ENCODE measurements at places on chromosomes 16 and 17.

DNA sequence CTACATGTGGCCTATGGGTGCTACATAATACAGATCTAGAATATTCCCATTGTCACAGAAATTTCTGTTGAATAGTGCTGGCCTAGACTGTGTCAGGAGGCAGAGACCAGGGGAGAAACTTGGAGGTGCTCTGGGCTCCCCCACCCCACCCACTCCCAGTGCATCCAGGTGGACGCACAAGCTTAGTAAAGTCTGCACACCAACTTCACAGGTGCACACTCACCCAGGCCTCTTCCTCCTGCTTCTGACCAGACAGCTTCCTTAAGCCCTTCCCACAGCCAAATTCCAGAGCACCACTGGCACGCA lies 7.6 kb upstream of the CNP start:
- no peak for DNase-seq

GRCh38 chr17:65183736-65184135 lies 46.6 kb downstream of the RGS9 start:
- DNase-seq, result no peak

- DNase-seq, result no peak
Observed at GRCh38 chr16:11306997-11307638, 26.0 kb upstream of the PRM1 start.

- no peak for DNase-seq
Observed at GRCh38 chr17:17896746-17897145, 60.0 kb upstream of the SREBF1 start.

DNA sequence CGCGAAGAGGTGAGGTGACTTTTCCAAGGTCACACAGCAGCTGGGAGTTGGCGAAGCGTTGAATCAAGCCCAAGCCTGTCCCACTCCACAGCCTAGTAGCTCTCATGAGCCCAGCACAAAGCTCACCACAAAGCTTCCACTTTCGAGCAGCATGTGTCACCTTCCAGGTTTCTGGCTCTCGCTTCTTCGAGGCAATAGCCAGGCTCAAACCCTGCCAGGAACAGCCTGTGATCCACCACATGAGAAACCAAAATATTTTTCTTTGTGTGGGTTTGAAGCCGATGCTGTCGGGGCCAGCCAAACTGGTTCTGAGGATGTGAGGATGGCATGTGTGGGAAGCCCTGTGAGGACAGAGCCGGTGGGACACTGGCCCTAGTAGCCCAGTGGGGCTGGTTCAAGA lies 68.1 kb downstream of the COG7 start:
- no peak for DNase-seq

DNA sequence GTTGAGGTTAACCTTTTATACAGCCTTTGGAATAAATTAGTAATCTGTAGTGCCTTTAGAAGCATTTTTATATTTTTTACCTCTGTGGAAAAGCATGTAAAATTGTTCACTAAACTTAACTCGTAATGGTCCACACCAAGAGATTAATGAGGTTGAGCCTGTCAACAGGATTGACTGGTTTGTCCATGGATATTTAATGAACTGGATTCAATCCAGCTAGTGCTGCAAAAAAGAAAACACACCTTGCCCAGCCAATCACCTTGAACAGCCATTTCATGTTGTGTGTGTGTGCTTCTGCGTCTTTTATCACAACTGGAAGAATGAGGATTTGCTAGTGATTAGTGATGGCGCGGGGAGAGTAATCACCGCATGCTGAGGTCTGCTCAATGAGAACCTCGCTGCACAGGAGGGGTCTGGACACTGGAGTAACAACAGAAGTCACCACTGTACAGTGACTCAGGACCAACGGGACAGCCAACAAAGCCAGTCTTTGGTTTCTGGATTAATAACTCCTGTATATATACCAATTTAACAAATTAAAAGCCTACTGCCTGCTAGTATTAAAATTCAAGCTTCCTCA lies 33.7 kb downstream of the LITAFD start:
- no peak for DNase-seq

GRCh38 chr17:77785312-77785905 lies 173.1 kb upstream of the TNRC6C start:
- DNase-seq, result no peak

- DNase-seq, result no peak
Observed at GRCh38 chr17:32936186-32936893, 8.4 kb downstream of the TMEM98 start.

GRCh38 chr16:3349175-3349574 lies 6.5 kb upstream of the OR2C1 start:
- DNase-seq, result no peak

GRCh38 chr17:70709596-70709995 lies 540.3 kb downstream of the KCNJ2 start:
- peak; percentile 10 for DNase-seq

DNA sequence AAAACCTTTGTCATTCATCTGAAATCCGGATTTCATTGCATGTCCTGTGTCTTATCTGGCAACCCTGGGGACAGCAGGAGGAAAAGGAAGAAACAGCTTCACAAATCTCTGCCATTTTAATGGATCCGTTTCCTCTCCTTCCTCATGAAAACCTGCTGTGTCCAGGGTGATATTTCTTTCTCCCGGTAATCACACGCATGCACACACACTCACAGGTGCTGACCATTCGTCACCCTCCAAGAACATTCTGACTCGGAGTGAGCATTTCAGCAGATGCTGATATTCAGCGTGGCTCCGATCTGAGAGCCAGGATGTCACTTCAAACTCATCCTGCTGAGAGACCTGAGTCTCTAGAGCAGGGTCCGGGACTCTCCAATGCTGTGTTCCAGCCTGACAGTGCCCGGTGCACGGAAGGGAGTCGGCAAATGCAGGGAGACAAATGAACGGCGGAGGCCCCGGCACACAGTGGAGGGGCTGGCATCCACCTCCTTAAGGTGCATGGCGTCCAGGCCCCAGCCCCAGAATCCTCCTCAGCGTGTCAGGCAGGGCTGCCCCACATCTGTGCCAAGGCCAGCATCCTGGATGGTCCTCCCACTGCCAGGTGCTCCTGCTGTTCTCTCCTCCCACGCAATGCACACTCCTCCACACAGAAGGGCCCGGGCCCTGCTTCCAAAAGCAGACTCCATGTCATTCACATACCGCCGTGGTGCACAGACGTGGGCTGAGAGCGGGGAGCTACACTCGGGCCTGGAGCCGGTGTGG lies 70.7 kb downstream of the RBFOX3 start:
- no peak for DNase-seq

DNA sequence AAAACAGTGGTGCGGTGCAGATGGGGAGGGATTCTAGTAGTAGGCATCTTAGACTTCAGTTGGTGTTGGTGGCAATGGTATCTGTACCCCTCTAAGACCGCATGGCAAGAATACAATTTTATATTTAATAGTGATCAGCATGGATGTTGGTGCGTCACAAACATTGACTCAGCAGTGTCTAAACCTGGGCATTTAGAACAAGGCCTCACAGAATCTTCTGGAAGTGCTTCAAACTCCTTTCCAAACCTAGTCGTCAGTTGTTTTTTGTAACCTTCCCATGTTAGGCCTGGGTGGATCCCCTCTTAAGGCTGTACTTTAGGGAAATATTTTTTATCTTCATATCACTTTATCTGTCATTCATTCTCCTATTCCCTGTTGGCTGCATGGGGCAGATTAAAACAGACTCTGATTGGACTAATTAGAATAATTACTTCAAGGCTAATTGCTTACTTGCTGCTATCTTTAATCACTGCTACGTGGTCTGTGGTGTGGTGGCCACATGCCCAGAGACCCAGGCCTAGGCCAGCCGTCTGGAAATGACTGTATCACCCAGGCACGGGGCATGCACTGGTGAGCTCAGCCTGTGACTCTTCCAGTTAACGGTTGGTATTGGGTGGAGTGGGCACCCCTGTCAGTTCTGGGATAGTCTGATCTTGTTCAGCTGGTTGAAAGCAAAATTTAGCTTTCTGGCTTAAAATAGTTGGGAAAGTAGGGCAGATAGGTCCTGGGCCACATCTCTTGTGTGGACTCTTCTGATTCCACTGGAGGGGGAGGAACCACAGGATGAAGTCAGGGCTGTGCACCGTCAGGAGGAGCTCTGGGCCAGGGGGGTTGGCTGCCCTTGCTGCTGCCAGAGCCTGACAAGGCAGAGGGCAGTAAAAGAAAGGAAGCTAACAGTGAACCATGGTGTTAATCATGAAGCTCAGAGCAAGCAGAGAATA lies 4.5 kb downstream of the ALKBH5 start:
- no peak for DNase-seq

DNA sequence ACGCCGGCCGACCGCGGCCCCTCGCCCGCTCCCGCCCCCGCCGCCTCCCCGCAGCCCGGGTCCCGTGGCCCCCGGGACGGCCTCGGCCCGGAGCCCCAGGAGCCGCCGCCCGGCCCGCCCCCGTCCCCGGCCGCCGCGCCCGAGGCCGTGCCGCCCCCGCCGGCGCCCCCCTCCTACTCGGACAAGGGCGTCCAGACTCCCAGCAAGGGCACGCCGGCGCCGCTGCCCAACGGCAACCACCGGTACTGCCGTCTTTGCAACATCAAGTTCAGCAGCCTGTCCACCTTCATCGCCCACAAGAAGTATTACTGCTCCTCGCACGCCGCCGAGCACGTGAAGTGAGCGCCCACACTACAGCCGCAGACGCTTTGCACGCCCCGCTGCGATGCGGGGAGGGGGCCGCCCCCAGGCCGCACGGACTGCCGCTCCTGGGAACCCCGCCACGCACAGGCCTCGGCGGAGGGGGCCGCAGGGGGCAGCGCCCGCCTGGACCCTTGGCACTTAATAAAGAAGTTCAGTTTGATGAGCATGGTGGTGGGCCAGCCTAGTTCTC lies 35.5 kb upstream of the ZC3H18 start:
- DNase-seq, result no peak

- DNase-seq, result no peak
Observed at GRCh38 chr16:49338611-49339265, 34.9 kb upstream of the C16orf78 start.

GRCh38 chr17:7993972-7994589 lies 8.3 kb upstream of the GUCY2D start:
- DNase-seq, result no peak

DNA sequence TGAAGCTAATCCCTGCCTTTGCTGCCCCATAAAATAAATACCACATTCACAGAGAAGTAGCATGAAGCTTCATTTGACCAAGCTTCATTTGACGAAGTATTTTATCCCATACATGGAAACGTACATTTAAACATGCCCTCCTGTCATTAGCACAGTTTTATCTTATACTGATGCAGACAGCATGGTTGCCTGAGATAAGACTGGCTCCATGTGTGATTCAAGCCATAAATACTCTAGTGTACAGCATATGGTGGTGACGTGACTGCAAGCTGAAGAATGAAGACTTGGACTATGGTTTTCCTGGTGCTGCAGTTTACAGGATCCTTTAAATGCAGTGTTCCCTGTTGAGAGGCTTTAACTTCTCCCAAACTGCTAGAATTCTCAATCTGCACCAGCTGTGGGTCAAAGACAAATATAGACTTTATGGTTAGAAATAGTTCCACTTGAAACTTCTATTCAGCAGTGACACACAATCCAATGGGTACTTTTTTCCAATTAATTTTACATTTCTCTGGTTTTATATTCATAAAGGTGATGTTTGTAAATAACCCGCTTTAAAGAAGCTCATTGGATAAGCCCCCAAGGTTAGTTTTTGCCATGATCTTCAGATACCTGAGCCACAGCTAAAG lies 64.9 kb downstream of the CYB561 start:
- no peak for DNase-seq

DNA sequence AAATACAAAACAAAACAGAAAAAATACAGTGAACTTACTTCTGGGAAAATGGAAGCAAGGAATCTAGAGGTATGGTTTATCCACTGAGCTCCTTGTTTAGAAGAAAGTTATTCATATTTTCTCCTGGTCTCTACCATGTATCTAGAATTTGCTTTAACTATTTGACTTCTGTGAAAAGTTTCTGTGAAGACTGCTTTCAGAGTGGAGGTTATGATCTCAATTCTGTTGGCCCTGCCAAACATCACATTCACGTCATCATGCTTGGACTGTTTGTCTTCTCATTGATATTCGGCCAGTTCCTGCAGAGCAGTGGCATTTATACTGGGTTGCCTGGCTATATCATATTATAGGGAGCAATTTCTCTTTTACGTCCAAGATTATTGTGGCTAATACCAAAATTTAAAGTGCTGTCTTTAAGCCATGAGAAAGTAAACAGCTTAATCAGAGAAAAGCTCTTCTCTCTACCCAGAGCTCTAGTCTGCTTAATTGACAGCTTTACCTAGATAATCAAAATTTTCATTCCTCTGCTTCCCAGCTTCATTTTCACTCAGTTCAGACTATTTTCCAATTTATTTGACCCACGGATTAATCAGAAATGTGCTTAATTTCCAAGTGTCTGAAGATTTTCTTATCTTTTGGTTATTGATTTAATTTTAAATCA lies at the start of gene ABCA8:
TSS of gene ABCA8 (minus strand) at position 212 of the 661 bp plus-strand sequence. CDS start 13,358 bp downstream, outside the sequence.
- peak; percentile 13 for DNase-seq

- DNase-seq, result no peak
Observed at GRCh38 chr16:75458029-75458428, 6.5 kb downstream of the TMEM170A start.

GRCh38 chr17:45221081-45222013 lies at the start of gene FMNL1:
FMNL1 (plus strand) TSS chr17:45221885; CDS start chr17:45222125, 240 bp downstream.
- DNase-seq, result no peak

DNA sequence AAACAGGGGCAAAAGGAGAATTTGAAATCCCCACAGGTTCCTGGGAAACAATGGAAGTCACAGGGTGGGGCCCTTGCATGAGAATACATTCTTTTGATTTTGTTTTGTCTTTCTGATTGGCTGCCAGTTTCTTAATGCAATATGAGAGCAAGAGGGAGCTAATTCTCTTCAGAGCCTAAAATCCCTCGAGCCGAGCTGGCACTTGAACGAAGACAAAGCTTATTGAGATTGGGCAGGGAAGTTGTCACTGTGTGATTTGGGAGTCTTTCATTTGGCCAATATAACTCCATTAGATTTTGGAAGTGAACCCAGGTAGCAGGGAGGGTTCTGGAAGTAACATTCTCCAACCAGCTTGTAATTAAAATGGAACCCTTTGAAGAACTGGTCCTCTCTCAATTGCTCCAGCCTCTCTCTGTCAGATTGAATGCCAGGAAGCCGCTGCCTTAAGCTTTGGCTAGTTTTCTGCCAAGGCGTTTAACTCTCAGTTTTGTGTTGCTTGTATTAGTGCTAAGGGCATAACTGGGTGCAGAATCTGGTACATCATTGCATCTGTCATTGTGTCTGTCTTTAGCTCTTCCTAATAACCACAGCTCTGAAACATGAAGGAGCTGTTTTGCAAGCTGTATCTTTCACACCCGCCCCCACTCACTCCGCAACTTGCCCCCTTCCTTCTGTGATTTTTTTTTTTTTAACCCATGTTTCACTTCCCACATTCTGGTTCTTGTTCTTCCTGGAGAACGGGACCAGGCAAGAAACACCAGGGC lies 272.0 kb downstream of the MAF start:
- peak; percentile 51 for DNase-seq

GRCh38 chr17:63995626-63996025 lies 2.5 kb upstream of the PRR29 start:
- DNase-seq, result no peak

GRCh38 chr17:41835800-41836549 lies at the start of gene NT5C3B:
NT5C3B (minus strand) TSS chr17:41836232; CDS start chr17:41836193, 39 bp downstream.
- DNase-seq, result peak; percentile 82

GRCh38 chr16:89737341-89738071 lies 16.2 kb downstream of the ZNF276 start:
- no peak for DNase-seq

- DNase-seq, result no peak
Observed at GRCh38 chr16:28027055-28027454, 36.5 kb downstream of the GSG1L start.

GRCh38 chr17:3666516-3666915 lies 1.9 kb downstream of the TAX1BP3 start:
- DNase-seq, result no peak

Measured in tongue (tissue), 3 donors.